CD8-positive, alpha-beta memory T cell (primary cell): ENCODE measurements at places on chromosomes 3 and 15. TPM values are rescaled to one million over a fixed set of nuclear protein-coding genes. Genes with fewer than 3 reads are reported as not detected.

DNA sequence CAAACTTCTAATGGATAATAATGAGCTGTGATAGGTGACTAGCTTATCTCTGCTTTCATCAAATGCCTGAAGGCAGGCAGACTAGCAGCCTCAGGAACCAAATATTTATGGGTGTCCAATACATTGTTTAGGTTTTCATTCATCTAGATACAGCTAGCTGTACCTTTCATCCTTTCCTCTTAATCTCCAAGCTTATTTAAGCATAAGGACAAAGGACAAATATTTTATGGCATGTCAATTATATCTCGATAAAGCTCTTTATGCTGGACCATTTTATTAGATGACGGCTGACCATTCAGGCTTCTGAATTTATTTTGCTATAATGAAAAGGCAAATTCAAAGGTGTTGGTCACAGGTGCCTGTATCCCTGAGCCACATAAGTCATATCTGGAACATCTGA lies 16.9 kb downstream of the RBM15B start:
- H3K4me3 ChIP-seq = no peak overlapping the region
- DNase-seq = no peak
- peaks cover 32% of the 10 kb centered on the region for H3K36me3 ChIP-seq
- no peaks in the 10 kb centered on the region for H3K4me1 ChIP-seq

The GPR149 gene
- total RNA-seq = not detected

GRCh38 chr3:4720316-4721075 lies 227.3 kb downstream of the ITPR1 start:
- no peaks in the 10 kb centered on the region for H3K27me3 ChIP-seq
- no peaks in the 10 kb centered on the region for H3K36me3 ChIP-seq
- H3K4me3 ChIP-seq = no peak overlapping the region
- no peaks in the 10 kb centered on the region for H3K4me1 ChIP-seq
- H3K27ac ChIP-seq = no peak overlapping the region

The CMTM8 gene
- 4.1 TPM for total RNA-seq

GRCh38 chr3:16604433-16604832 lies 790 bp downstream of the DAZL start:
- H3K27me3 ChIP-seq = no peaks in the 10 kb centered on the region
- DNase-seq = no peak
- no peak overlapping the region for H3K4me3 ChIP-seq
- H3K27ac ChIP-seq = no peak overlapping the region

The CALML4 gene
- 6.4 TPM for total RNA-seq

The SERINC4 gene
- 0.26 TPM for total RNA-seq

DNA sequence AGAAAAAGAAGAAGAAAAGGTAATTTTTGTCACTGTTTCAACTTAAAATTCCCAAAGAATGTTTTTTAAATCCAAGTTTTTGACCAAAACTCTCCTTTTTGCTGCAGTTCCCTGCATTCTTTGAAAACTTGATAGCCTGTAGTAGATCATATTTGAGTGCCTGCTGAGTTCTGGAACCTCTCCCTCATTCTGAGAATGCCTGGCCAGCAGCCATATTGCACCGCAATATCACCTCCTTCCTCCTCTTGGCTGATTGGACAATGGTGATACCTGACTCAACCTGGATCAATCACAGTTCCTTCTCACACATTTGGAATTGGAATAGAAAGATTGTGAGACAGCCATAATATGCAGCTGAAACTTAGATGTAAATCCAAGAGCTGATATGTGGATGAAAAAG lies 97.6 kb upstream of the GAP43 start:
- H3K36me3 ChIP-seq = no peaks in the 10 kb centered on the region
- no peaks in the 10 kb centered on the region for H3K27me3 ChIP-seq
- H3K4me1 ChIP-seq = no peaks in the 10 kb centered on the region
- no peak for DNase-seq

- H3K4me3 ChIP-seq = no peak overlapping the region
- H3K27me3 ChIP-seq = no peaks in the 10 kb centered on the region
- H3K4me1 ChIP-seq = no peaks in the 10 kb centered on the region
- no peaks in the 10 kb centered on the region for H3K36me3 ChIP-seq
- H3K27ac ChIP-seq = no peak overlapping the region
Measured at GRCh38 chr3:46504789-46505188, 7.0 kb downstream of the RTP3 start.

DNA sequence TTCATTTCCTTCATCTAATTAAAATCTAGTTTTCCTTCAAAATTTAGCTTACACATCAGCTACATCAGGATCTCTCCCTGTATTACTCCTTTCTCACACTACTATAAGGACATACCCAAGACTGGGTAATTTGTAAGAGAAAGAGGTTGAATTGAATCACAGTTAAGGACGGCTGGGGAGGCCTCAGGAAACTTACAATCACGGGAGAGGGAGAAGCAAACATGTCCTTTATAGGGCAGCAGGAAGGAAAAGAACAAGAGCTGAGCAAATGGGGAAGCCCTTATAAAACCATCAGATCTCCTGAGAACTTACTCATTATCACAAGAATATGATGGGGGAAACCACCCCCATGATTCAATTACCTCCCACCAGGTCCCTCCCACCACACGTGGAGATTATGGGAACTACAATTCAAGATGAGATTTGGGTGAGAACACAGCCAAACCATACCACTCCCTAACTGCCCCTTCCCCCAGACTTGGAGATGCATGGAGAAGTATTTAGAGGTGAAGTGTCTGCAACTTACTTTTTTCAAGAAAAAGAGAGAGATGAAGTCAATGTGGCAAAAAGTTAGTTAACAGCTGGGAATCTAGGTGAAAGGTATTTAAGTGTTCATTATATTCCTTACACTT lies 21.3 kb downstream of the PRTG start:
- H3K4me1 ChIP-seq = no peaks in the 10 kb centered on the region
- DNase-seq = no peak
- H3K27ac ChIP-seq = no peak overlapping the region
- H3K36me3 ChIP-seq = no peaks in the 10 kb centered on the region
- H3K27me3 ChIP-seq = peaks cover 3% of the 10 kb centered on the region

GRCh38 chr3:142536519-142536918 lies 42.0 kb downstream of the ATR start:
- no peaks in the 10 kb centered on the region for H3K4me1 ChIP-seq
- DNase-seq = no peak
- H3K27me3 ChIP-seq = no peaks in the 10 kb centered on the region
- H3K27ac ChIP-seq = no peak overlapping the region
- no peak overlapping the region for H3K4me3 ChIP-seq

The TMEM212 gene
- not detected for total RNA-seq

The CLRN1 gene
- total RNA-seq = not detected

The TAGLN3 gene
- total RNA-seq = not detected

The LRRC2 gene
- total RNA-seq = 0.04 TPM

DNA sequence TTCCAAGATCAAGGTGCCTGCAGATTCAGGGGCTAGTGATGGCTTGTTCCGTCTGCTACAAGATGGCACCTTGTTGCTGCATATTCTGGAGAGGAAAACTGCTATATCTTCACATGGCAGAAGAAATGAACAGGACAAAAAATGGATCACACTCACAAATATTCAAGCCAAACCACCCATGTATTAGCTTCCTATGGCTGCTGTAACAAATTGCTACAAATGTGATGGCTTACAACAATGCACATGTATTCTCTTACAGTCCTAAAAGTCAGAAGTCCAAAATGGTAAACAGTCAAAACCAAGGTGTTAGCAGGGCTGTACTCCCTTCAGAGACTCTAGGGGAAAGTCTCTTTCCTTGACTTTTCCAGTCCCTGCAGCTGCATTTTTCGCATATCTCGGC lies 55.8 kb downstream of the TRIM42 start:
- no peaks in the 10 kb centered on the region for H3K27me3 ChIP-seq
- H3K4me1 ChIP-seq = no peaks in the 10 kb centered on the region
- H3K4me3 ChIP-seq = no peak overlapping the region
- H3K36me3 ChIP-seq = no peaks in the 10 kb centered on the region
- no peak overlapping the region for H3K27ac ChIP-seq
- no peak for DNase-seq

- H3K4me3 ChIP-seq = no peak overlapping the region
- no peak overlapping the region for H3K27ac ChIP-seq
- H3K27me3 ChIP-seq = no peaks in the 10 kb centered on the region
- H3K4me1 ChIP-seq = no peaks in the 10 kb centered on the region
Measured at GRCh38 chr3:132332508-132332907, 15.3 kb downstream of the ACP3 start.

GRCh38 chr3:131303848-131304247 lies 77.7 kb upstream of the NUDT16 start:
- H3K36me3 ChIP-seq = no peaks in the 10 kb centered on the region
- no peak overlapping the region for H3K4me3 ChIP-seq
- H3K27ac ChIP-seq = no peak overlapping the region
- DNase-seq = no peak

GRCh38 chr15:63243101-63243500 lies 34.3 kb upstream of the APH1B start:
- H3K27ac ChIP-seq = no peak overlapping the region
- DNase-seq = no peak
- no peak overlapping the region for H3K4me3 ChIP-seq
- no peaks in the 10 kb centered on the region for H3K27me3 ChIP-seq
- H3K36me3 ChIP-seq = peaks cover 15% of the 10 kb centered on the region

DNA sequence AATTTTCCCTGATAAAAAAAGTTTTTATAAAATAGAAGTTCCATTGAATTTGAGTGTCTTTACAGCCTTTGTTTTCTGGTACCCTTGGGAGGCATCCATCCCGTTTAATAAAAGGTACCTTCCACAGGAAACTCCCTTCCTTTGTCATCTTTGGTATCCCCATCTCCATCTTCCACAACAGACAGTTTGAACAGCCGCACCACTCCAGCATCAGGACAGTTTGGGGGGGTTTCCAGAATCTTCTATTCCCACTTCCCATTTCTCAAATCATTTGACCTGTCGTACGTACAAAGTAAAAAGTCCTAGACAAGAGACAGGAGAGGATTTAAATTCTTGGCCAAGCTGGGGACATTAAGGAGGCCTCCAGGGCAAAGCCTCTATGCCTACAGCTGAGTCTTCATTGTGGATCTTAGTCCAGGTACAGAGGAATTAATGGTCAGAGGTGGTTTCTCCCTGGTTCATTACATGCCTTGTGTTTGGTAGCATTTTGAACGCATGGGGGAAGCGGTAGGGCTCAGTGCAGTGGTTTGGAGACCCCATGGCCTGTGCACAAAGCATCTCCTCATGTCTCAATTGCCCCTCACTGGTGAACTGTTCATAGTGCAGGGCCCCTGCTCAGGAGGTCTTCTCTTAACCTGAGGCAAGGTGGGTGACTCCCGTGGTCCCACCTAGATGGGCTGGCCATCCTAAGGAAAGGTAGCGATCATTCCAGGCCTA lies 19.4 kb upstream of the BCL2A1 start:
- H3K27me3 ChIP-seq = no peaks in the 10 kb centered on the region
- H3K36me3 ChIP-seq = no peaks in the 10 kb centered on the region
- H3K4me3 ChIP-seq = no peak overlapping the region
- no peak for DNase-seq
- no peaks in the 10 kb centered on the region for H3K4me1 ChIP-seq

GRCh38 chr3:188692700-188693099 lies 479.1 kb upstream of the TPRG1 start:
- H3K36me3 ChIP-seq = no peaks in the 10 kb centered on the region
- H3K4me3 ChIP-seq = no peak overlapping the region
- H3K4me1 ChIP-seq = no peaks in the 10 kb centered on the region
- H3K27me3 ChIP-seq = no peaks in the 10 kb centered on the region
- no peak for DNase-seq

The NEK11 gene
- total RNA-seq = 2.8 TPM

GRCh38 chr3:153783106-153783505 lies 338.1 kb upstream of the ARHGEF26 start:
- no peaks in the 10 kb centered on the region for H3K4me1 ChIP-seq
- H3K36me3 ChIP-seq = no peaks in the 10 kb centered on the region
- H3K4me3 ChIP-seq = no peak overlapping the region
- no peak for DNase-seq
- no peaks in the 10 kb centered on the region for H3K27me3 ChIP-seq

DNA sequence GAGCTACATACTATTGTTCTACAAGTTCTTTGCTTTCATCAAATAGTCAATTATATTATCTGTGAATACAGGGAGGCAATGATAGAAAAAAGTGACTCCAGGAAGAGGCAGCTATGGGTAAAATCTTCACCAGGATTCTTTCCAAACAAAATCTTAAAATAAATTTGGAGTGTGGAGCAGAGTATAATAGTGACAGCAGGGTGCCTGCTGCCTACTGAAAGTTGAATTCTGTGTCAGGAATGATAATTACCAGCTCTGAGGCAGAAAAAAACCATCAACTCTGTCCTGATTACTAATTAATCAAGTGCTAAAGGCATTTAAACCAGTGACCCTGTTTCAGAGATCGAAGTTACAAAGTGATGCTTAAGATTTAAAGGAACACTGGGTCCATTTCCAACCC lies 148.0 kb downstream of the DIPK2A start:
- no peak overlapping the region for H3K4me3 ChIP-seq
- H3K27ac ChIP-seq = no peak overlapping the region
- H3K36me3 ChIP-seq = no peaks in the 10 kb centered on the region
- DNase-seq = no peak
- H3K4me1 ChIP-seq = no peaks in the 10 kb centered on the region

DNA sequence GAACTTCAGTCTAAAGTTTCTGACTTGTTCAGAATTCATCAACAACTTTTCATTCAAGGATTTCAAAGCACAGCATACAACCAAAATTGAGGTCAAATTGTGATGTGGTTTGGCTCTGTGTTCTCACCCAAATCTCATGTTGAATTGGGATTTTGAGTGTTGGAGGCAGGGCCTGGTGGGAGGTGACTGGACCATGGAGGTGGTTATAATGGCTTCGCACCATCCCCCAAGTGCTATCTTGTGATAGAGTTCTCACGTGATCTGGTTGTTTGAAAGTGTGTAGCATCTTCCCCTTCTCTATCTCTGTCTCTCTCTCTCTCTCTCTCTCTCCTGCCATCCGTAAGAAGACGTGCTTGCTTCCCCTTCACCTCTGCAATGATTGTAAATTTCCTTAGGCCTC lies 19.6 kb upstream of the SUCLG2 start:
- H3K36me3 ChIP-seq = no peaks in the 10 kb centered on the region
- no peak overlapping the region for H3K27ac ChIP-seq
- H3K4me3 ChIP-seq = no peak overlapping the region
- no peaks in the 10 kb centered on the region for H3K27me3 ChIP-seq

DNA sequence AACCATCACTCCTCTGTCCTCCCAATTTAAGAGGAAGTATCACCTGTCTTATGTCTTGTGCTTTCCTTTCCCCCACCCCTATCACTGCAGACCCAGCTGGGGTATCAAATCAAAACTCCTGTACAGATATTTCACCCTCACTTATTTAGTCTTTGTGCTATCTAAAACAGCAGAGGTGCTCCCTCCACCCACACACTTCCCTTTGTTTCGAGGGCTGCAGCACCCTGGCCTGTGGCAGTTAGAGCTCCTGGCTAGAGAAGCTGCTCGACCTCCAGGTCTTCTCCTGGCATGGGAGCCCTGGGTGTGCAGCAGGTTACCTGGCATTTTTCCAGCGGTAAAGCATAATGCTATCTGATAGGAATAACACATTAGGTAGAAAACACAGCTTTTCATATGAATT lies 181.4 kb upstream of the BCL6 start:
- peaks cover 8% of the 10 kb centered on the region for H3K4me1 ChIP-seq
- H3K4me3 ChIP-seq = no peak overlapping the region
- no peaks in the 10 kb centered on the region for H3K36me3 ChIP-seq
- no peak overlapping the region for H3K27ac ChIP-seq

GRCh38 chr3:10408680-10409079 lies 87.8 kb upstream of the SEC13 start:
- H3K27ac ChIP-seq = no peak overlapping the region
- no peaks in the 10 kb centered on the region for H3K36me3 ChIP-seq
- no peaks in the 10 kb centered on the region for H3K4me1 ChIP-seq
- no peak for DNase-seq

GRCh38 chr3:114566162-114566755 lies 272.4 kb downstream of the TIGIT start:
- DNase-seq = no peak
- H3K27me3 ChIP-seq = no peaks in the 10 kb centered on the region
- H3K4me3 ChIP-seq = no peak overlapping the region
